ELF-1 (cell line): ENCODE measurements at places on chromosomes 3 and 15.

- DNase-seq, result no peak
These were observed 106.7 kb downstream of the ZIC4 start for GRCh38 chr3:147299656-147300055.

DNA sequence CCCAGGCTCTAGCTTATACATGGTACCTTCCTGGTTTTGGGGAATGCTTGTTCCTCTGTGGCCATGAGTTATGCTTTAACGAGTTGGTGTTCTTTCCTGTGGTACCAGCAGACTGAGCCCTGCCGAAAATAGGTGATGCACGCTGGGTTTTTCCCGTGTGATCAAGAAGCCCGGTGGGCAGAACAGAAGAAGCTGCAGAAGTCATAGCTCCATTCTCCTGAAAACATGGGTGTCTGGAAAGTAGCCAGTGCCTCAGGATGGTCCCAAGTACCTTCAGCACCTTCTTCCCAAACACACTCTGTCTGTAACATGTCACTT, 25.2 kb downstream of the MAPKBP1 start:
- no peak for DNase-seq

- no peak for DNase-seq
These were observed 419.7 kb downstream of the FGF12 start for GRCh38 chr3:192307631-192308030.

DNA sequence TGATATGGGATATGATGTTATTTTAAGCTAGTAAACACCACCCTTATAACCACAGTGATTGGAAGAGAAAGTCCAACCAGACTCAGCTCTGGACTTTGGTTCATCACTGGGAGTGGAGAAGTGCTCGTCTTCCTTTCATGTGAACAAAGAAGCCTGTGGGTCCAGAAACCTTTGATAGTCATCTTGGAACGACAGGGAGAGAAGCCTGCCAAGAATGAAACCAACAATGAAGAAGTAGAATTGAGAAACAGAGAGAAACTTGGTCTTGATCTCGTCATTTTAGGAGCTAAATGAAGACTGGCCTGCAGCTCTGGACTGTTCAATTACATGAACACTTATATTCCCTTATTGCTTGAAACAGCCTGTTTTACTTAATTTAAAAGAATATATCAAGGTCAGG, 13.1 kb upstream of the SLC35G2 start:
- DNase-seq, result no peak

- peak; percentile 76 for DNase-seq
These were observed 121.9 kb upstream of the CTDSPL start for GRCh38 chr3:37739579-37740290.

GRCh38 chr3:6785726-6786125, 75.2 kb upstream of the GRM7 start:
- no peak for DNase-seq

DNA sequence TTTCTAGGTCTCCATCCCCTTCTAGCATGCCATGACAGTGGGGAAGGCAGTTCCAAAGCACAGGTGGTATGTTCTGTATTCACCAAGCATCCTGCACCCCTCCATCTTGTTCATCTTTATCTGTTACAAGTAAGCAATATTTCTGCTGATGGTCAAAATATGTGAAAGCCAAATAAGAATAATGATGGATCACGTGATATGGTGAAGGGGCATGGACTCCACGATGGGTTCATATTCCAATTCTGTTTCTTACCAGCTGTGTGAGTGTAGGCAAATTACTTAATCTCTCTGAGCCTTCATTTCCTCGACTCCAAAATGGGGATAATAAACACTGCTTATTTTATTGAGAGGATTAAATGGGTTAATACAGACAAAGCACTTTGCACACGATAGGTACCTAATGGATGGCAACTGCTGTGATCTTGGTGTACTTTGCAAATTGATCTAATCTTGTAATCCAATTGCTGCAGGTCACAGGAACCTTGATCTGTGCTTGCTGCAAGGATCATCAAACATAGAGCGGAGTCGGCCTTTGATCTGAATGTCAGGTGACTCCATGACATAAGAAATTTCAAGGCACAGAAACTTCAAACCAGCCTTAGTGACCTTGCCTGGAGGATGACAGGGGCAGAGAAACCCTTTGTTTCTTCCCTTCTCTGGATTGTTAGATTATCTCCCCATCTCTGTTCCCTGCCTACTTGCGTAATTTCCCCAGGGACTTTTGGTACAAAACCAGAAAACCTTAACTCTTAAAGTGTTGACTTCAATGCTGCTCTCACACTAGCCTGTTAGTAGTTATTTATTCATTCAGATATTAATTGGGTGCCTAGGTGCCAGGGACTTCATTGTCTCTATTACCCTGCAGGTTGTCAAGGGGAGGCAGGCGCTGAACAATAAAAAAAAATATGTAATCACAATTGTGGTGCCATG, 25.8 kb downstream of the SIAH2 start:
- peak; percentile 56 for DNase-seq
